NCI-H1694 treated with DMSO at 0.1 percent for 48 hours (cell line): ENCODE measurements at places on chromosomes 13 and 19.

GRCh38 chr19:7925171-7925851, 624 bp downstream of the CTXN1 start:
- peak; percentile 51 for DNase-seq

GRCh38 chr13:80101040-80101439, 239.9 kb downstream of the SPRY2 start:
- DNase-seq, result no peak

- no peak for DNase-seq
Measured at GRCh38 chr13:46614582-46614981, 61.6 kb downstream of the LRCH1 start.

- no peak for DNase-seq
Measured at GRCh38 chr13:25118378-25118905, 22.5 kb downstream of the PABPC3 start.

DNA sequence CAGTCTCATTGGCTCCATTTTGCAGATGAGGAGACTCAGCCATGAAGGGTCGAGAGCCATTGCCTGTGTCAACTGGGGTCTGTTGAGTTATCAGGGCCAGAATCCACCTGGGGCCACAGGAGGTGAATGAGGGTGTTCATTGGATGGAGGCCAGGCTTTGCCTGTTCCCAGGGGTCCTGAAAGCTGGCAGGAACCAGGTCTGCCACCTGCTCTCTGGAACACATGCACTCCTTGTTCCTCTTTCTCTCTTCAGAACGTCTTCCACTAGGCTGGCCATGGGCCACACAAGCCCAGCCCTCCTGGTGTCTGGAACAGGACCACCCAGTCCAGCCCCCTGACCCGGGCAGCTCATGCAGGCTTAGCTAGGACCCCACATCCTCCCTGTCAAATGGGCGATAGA, 21.1 kb downstream of the PPP1R37 start:
- no peak for DNase-seq

DNA sequence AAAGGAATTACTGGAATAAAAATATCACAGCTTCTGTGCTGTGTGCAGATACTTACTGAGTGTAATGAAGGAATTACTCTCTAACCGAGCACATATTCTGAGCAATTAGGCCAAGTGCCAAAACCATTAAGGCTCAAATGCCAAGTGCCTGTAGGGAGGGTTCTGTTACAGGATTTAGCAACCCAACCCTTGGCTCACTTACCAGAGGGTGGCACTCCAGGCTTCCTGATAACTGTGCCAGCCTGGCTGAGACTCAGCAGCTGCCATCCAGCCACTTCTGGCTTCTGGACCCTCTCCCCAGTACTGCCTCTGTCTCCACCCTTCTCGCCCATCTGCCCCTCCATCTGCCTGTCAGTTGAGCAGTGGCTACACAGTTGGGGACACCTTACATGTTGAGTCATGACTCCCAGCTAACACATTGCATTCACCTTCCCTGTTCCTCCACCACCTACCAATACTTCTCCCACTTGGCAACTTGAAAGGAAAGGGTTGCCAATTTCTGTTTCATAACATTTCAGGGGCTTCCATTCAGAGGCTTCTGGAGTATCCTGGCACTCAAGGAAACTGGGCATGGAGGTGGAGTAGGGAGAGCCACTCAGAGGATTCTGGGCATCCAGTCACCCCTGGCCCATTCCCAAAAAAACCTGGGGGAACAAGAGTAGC, 110.5 kb downstream of the COG6 start:
- DNase-seq, result peak; percentile 100

DNA sequence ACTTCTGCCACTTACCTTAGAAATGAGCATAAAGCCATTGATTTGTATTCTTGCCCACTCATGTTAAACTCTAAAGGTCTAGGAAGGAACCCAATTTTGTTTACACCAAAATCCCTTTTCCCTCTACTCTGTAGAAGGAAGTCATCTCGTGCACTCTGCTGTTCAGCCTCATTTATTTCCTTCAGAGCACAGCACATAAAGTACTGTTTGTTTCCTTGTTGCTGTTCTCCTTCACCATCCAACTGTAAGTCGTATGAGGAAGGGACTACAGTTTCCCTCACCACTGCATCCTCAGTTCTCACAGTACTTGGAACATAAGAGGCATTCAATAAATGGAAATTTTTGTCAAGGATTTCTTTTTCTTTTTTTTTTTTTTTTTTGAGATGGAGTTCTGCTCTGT, 24.6 kb downstream of the CDADC1 start:
- no peak for DNase-seq

DNA sequence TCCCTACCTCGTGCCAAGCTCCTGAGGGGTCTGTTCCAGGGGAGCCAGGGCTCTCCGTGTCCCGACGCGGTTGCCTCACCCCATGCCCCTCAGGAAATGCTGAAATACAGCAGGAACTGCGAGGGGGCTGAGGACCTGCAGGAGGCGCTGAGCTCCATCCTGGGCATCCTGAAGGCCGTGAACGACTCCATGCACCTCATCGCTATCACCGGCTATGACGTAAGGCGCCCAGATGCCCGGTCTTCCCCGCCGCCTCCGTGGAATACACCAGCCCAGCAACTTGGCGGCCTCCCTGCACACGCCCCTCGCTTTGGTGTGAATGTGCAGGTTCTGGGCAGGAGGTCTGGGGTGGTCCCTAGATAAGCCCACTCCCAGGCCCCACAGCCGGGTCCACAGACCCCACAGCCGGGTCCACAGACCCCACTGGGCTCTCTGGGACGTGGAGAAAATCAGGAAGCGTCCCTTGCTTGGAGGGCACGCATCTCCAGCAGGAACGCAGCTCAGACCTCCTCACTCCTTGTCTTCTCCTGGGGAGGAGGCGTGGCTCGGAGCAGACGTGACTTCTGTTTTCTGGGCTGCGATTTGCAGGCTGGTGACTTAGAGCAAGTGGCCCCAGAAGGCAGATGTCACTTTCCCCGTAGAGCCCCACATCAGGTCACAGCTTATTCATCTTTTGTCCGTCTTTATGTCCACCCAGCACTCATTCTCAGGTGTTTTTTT, 19.4 kb upstream of the F7 start:
- DNase-seq, result no peak
